ENCODE measurements at places on chromosomes 6 and 20.
A peak's percentile ranks its signal among the peaks of the same experiment; 100 is the strongest.

DNA sequence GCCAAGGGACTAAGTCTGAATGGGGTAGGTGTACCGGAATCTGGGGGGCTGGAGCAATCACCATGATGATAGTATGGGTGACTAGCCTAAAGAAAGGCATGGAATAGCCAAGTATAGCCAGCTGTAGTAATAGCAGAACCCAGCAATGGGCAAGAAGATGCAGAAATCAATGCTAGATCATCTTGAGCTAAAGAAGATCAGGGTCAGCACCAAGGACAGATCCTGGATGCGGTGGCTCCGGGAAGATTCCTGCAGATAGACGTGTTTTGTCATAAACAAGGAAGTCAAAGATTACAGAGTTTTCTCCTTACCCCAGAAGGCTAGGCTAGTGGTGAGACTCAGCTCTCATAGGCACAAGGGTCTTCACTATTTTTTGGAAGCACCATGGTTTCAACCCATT is 561.6 kb upstream of the CHD6 start:
- no peak for DNase-seq

GRCh38 chr6:129672881-129673631 is 36.9 kb downstream of the ARHGAP18 start:
- DNase-seq, result no peak

GRCh38 chr6:45072673-45073072 is 255.5 kb upstream of the RUNX2 start:
- DNase-seq, result no peak

GRCh38 chr6:6570929-6571671 is 17.4 kb upstream of the LY86 start:
- DNase-seq, result no peak

DNA sequence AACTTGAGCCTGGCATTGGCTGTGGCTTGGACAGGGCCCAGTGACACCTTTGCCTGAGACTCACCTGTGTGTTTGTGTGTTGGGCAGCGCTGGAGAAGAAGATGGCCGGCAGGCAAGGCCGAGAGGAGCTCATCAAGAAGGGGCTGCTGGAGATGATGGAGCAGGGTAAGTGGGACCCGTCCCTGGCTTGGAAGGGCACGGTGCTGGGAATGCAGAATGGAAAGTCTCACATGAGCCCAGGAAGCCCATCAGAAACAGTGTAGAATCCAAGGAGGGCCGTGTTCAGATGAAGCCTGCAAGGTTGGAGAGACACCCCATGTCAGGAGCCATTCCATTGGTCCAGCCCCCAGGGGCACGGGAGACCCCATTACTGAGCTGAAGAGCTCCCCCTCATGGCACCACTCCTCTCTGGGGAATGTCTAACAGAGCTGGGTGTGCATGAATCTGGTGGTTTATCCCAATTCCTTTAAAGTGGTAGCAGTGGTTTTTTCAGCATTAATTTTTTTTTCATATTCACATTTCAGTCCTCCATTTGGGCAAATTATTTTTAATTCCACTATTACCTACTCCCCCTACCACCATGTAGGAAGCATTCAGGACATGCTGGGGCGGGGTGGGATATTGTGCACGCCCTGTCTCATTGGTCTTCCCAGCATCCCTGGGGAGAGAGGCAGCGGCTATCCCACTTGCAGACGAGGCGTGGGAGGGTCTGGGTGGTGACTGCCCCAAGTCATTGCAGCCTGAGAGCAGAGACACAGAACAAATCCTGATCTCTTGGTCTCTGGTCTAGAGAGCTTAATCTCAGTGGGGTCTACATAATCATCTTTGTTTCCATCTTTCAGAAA is 143.6 kb downstream of the PHACTR3 start:
- no peak for DNase-seq

DNA sequence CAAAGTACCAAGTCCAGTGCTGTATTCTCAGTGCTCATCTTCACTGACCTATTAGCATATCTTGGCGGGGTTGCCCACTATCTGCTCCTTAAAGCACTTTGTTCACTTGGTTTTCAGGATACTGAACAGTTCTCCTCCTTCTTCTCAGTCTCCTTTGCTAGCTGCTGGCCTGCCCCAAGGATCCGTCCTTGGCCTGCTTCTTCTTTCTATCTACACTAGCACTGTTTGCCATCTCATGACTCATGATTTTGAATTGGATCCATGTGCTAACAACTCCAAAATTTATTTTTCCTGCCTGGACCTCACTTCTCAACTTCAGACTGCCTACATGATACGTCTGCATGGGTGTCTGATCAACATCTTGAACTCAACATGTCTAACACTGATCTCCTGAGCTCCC is 15.5 kb downstream of the TPD52L1 start:
- DNase-seq, result no peak

DNA sequence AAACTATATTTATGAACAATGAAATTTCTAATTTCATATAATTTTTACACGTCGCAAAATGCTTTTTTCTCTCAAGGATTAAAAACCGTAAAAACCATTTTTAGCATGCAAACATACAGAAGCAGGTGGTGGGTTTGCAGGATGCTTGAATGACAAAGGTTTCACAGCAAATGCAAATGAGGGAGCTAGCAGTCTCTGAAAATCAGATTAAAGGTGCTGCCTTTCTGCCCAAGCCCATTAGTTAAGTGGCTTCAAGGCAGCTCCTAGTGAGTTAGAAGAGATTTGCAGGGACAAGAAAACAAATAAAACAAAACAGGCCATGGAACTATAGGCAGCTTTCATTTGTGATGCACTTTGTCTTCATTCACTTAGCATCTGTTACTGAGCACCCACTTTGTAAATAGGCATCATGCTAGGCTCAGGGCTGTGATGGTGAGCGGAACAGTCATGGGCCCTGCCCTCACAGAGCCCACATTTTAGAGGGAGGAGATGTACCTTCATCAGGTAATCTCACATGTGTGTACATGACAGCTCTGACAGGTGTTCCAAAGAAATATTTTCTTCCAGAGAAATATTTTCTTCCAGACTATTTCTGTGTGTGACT is 29.5 kb downstream of the NAPB start:
- DNase-seq, result no peak

DNA sequence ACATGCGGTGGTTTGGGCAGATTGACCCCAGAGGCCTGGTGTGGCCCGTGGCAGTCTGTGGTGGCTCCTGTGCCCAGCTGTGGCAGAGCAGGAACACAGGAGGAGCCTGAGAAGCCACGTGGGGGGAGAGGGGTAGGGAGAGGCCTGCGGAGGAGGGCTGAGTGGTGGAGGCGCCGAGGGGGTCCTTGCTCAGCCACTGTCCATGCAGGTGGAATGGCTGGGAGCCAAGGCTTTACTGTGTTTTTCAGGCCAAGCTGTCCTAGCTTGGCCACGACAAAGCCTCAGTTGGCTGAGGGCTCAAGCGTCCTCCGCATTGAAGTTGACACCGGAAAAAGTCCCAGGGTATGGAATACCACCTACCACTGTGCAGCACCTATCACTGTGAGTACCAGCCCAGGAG is 107.0 kb downstream of the VEGFA start:
- DNase-seq, result no peak

- no peak for DNase-seq
Measured at GRCh38 chr6:67897998-67898607, 737.0 kb upstream of the ADGRB3 start.

- DNase-seq, result no peak
Measured at GRCh38 chr20:2302384-2303060, 6.7 kb downstream of the TGM3 start.

DNA sequence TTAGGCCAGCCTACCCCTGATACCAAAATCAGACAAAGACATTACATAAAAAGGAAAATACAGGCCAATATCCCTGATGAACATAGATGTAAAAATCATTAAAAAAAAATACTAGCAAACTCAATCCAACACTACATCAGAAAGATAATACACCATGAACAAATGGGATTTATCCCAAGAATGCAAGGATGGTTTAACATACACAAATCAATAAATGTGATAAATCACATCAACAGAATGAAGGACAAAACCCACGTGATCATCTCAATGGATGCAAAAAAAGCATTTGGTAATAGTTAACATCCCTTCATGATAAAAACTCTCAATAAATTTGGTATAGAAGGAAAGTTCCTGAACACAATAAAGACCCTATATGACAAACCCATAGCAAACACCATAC is 63.8 kb downstream of the SLC22A2 start:
- no peak for DNase-seq

DNA sequence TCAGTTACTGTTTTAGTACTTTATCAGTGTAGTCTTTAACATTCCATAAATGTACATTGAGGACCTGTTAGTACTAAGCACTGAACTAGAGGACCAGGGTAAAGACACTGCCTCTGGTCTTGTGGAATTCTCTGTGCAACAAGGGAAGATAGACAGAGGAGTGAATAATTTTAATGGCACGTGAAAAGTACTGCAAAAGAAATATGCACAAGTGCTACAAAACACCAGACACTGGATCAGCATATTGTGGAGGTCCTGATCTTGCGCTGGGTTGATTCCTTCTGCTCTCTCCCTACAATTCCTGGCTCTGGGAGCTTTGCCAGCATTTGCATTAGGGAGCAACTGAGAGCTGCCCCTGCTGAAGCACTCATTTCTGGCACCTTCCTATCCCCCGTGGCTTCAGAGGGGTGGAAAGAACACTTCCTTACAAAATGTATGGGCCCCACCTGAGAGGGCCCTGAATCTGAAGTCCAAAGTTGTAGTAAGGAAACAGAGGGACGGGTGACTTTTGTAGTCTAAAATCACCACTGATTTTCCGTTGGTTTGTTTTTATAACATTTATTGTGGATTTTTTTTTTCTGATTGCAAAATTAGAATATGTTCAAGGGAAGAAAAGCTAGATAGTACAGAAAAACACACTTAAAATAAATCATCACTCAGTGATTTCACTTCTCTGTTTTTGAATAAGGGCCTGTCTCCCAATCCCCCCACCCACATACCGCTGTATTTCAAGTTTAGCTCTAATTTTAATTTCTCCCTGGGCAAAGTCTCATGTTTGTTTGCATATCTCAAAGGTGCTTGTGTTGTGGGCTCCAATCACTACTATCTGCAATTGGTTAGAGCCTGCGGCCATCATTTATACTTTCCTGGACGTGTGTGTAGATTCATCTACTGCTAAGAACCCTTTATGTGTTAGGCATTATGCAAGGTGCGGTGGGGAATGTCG is 4.9 kb downstream of the PKIG start:
- no peak for DNase-seq

- DNase-seq, result no peak
Measured at GRCh38 chr6:111204305-111204704, 117.0 kb downstream of the SLC16A10 start.

DNA sequence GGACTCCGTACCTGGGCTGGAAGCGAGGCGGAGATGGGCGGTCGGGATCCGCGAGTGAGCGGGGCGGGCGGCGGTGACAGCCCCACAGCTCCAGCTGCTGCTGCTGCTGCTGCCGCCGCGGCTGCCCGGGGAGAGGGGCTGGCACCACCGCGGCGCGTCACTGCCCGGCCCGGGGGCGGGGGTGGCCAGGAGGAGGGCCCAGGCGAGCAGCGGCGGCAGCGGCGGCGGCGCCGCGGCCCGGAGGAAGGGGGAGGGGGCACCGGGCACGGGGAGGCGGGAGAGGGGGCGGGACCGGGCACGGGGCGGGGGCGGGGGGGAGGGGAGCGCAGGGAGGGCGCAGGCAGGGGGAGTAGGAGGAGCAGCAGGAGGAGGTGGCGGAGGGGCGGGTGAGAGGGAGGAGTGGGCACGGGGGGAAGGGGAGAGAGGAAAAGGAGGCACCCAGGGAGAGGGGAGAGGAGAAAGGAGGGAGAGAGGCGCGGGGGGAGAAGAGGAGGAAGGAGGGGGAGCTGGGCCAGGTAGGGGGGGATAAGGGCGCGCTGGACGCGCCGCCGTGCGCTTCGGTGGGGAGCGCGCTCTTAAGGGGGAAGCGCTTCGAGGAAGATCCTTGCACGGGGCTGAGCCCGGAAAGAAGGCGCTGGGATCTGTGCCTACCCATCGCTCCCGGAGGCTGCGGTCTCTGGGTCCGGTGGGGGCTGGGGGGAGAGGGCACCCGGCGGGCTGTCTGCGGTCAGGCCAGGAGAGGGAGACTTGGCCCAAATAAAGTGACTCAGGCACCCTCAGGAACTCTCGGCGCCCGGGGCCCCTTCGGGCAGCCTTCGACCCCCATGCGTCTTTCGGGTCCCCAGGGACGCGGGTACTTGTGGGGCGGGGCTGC is 101.5 kb downstream of the NOL4L start:
- DNase-seq, result peak; percentile 63

GRCh38 chr20:48457193-48458002 is 370.4 kb downstream of the PREX1 start:
- DNase-seq, result no peak

DNA sequence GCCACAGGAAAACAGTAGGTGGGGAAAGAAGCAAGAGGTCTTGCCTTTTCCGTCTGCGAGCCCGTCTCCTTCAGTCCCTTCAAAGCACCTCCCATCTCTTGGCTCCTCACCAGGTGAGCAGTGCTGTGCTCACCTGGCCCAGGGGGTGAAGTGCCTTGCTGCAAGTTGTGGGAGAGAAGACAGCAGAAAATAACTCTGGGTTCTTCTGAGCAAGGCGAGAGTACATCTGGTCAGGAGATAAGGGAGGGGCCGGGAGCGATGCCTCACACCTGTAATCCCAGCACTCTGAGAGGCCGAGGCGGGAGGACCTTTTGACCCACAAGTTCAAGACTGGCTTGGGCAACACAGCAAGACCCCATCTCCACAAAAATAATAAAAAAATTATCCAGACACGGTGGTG is 35.6 kb upstream of the TGM3 start:
- DNase-seq, result no peak

DNA sequence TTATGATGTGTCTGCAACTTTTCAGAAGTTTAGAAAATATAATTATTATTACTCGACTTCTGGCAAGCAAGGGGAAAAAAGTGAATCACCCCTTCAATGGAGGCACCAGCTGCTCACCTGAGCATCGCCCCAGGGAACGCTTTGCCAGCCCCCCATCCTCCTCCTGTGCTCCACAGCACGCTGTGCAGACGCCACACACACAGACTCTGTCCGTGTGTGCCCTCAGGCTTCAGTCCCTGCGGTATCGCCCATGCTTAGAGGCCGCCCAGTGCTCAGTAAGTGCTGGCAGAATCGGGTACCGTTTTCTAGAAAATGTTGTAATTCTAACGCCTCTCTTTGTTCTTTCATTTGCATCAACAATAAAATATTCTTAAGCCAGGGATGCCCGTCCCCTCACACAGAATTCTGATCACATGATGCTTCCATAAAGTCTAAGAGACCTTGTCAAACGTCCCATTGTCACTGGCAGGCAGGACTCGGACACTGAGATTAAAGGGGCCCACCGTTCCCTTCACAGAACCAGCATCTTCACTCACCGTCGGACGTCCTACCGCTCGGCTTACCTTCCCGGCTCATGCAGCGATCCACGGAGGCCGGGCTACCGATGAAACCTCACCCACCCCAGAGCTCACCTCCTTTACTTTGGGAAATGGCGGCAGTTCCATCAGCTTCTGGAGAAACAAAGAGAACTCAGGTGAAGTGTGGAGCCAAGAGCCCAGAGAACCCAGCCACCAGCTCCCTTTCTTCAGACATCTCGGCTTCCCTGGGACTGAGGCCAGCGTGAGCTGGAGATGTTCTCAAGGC is 105.5 kb downstream of the DLL1 start:
- DNase-seq, result no peak

GRCh38 chr6:14883921-14884320 is 361.9 kb upstream of the JARID2 start:
- no peak for DNase-seq
